ENCODE measurements at places on chromosomes 1 and 21.

- no peak for DNase-seq
Observed at GRCh38 chr21:31457675-31458074, 113.6 kb upstream of the TIAM1 start.

DNA sequence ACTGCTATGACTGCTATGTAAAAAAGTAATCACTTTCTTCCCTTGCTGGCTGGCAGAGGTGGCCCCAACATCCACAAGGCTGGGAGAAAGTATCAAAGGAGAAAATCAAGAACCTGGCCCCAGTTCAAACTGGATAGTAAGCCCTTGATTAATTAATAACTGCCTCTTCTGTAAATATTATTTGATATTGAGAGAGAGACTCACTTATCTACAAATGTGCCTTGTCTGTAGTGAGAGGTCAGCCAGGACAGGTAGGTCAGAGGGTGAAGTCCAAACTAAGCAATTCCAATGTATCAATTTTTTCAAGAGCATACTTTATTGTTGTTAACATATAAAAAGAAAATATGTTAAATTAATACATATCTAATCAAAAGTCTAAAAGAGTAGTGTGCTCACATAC is 23.8 kb upstream of the TARBP1 start:
- DNase-seq = no peak

DNA sequence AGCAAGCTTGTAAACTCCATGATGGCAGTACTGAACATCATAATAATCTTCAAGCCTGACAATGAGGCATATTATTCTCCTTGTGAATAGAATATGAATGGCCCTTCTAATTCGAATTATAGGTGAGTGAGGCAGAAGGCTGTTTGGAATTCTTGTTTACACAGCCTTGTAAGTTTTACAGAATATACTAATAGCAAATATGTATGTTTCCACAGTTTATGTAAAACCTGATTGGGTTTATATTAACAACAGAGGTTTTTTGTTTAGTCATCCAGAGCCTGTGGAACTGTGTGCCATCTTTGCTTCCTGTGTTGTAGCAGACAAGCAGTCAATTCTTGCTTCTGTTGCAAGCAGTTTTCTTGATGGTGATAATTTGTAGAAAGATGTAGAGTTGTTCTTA is 8.0 kb downstream of the OSBPL9 start:
- no peak for DNase-seq

- DNase-seq = no peak
Observed at GRCh38 chr1:201751872-201752271, 77.1 kb upstream of the IPO9 start.

GRCh38 chr1:145936247-145936646 is 9.0 kb upstream of the RBM8A start:
- DNase-seq = no peak

DNA sequence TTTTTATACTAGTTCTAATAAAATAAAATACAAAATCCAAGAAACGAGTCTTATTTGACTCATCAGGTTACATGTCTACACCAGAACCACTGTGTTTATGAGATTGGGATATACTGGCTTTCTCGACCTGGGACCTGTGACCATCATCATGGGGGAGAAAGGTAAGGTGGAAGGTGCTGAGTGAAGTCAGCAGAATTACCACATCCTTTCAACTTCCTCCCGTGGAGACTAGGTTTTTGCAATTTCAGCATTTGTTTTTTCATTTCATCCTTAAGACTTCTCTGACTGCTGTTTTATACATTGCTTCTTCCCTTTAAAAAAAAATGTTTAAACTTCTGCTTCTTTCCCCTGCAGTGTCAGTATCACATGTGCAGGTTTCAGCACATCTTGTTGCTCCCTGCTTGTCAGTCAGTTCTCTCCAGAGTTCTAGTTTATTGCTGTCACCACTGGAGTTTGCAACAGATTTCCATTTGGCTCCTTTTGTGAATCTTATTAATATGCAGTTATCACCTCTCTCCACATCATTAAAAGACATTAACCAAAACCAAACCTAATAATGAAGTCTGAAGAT is 60.4 kb upstream of the HAO2 start:
- DNase-seq = no peak

- peak; percentile 9 for DNase-seq
Observed at GRCh38 chr1:233790662-233791371, 113.7 kb upstream of the SLC35F3 start.

DNA sequence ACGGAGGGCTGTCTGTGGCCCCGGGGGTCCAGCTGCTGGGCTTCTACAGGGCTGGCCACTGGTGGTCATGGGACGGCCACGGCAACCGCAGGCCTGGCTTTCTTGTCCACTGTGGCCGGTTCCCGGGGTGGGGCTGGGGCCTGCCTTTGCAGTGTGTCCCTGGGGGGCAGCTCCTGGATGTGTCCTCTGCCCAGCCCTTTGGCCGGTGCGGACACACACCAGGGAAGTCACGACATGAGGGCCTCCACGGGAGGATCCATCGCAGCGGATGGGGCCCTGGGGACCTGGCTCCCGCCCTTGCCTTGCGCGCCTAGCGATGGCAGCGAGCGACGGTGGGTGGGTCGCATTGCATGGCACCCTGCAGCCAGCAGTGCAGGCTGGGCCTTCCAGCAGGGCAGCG is 18.0 kb downstream of the PFKL start:
- DNase-seq = no peak

DNA sequence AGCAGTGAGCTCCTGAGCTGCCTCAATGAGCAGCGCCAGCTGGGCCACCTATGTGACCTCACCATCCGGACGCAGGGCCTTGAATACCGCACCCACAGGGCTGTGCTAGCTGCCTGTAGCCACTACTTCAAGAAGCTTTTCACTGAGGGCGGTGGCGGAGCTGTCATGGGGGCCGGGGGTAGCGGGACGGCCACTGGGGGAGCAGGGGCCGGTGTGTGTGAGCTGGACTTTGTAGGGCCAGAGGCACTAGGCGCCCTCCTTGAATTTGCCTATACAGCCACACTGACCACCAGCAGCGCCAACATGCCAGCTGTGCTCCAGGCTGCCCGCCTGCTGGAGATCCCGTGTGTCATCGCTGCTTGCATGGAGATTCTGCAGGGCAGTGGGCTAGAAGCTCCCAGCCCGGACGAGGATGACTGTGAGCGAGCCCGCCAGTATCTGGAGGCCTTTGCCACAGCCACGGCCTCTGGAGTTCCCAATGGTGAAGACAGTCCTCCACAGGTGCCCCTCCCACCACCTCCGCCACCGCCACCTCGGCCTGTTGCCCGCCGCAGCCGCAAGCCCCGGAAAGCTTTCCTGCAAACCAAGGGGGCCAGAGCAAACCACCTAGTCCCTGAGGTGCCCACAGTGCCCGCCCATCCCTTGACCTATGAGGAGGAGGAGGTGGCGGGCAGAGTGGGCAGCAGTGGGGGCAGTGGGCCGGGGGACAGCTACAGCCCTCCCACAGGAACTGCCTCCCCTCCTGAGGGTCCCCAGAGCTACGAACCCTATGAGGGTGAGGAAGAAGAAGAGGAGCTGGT is 12.3 kb downstream of the ZBTB7B start:
- DNase-seq = no peak

DNA sequence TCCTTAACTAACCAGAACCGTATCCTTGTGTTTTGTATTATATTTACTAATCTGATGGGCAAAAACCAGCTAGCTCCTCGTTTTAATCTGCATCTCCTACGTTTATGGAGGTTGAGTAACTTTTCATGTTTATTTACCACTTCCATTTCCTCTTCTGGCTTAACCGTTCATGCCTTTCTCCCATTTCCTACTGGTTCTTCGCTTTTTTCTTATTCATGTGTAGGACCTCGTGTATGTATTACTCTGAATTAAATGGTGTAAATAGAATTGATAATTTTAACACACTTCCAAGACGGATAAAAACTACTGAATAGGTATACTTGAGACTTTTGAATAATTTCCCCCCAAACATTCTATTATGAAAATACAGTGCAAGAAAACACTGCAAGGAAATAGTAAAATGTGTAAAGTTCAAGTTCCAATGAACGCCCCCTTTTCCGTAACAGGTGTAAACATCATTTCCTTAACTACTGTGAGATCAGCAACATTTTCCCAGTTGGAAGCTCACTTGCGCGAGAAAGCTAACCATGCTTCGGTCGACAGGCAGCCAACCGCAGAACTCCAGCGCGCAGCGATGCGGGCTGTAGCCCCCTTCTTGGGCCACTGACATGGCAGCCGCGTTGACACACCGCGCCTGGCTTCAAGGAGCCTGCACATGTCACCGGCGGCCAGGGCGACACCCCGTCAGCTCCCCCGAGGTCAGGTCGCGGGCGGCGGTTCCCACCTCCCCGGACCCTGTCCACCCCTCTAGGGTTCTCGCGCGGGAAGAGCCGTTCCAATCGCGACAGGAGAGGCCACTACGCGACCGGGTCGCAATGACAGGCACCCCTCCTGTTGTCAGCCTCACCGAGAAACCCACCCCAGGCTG is 816 bp downstream of the EDEM3 start:
- DNase-seq = peak; percentile 41

GRCh38 chr1:12537906-12538461 is 80.0 kb downstream of the DHRS3 start:
- no peak for DNase-seq

- DNase-seq = no peak
Observed at GRCh38 chr1:205495237-205495823, 9.1 kb upstream of the CDK18 start.

DNA sequence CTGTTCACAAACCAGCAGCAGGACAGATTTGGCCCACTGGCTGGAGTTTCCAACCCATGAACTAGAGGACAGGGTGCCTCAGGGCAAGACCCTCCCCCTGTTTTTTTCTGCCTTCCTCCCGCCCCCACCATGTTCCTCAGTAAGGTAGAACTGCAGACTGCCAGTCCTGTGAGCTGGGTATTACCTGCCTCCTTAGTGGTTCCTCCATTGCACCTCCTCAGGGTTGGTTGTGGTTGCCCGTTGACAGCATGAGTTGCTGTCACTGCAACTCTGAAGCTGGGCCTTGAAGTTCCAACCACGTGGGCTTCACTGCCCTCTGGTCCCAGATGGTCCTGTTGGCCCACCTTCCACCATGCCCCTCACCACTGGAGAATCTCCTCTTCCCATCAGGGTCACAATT is 28.8 kb downstream of the TENT5C start:
- no peak for DNase-seq

DNA sequence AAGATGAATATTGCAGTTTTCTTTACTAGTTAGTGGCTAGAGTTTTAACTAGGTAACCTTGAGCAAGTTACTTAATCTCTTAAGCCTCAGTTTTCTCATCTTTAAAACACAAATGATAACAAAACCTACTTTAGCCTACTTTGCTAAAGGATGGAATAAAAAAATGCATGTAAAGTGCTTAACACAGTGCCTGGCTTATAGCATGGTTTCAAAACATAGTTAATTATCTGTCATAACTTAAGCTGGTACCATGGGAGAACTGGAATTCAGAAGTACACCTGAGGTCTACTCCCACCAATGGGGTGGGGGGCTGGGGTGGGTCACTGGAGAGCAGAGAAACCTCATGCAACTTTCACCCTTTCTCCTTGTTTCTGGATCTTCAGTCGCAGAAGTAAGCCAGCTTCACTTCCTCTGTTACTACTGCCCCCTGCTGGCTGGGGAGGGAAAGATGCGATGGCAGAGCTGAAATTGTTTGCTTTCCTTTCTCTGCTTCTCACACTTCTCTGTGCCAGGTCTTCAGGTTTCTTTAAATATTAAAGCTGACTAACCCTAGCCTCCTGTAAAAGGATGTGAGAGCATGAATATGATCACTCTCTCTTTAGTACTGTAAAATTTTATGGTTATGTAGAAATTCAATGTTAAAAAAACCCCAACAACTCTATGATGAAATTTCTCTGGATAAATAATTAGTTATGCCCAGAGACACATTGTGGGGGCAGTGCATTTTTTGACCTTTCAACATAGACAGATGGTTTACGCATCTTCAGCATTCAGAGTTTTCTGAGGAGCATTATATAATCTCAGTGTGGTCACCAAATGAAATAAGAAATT is 324.2 kb downstream of the HLX start:
- peak; percentile 52 for DNase-seq

DNA sequence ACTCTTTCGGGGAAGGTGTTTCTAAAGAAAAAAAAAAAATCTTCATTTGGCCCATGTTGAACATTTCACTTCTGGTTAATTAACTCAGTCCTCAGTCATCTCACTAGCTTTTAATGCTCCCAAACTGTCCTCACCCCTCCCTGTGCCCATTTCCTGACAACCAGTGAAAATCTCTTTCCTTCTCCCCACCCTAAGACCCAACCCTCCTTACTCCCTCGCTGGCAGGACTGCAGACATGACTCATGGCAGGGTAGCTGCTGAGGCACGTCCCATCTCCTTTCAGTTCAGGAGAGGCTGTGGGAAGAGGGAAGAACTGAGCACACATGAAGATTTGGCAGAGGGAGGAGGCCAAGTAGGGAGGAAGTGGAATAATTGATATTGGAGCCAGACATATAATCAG is 12.6 kb downstream of the PKP1 start:
- no peak for DNase-seq

GRCh38 chr1:183760661-183761060 is 44.3 kb upstream of the RGL1 start:
- no peak for DNase-seq

GRCh38 chr1:27026621-27027574 is 14.2 kb upstream of the TENT5B start:
- no peak for DNase-seq

DNA sequence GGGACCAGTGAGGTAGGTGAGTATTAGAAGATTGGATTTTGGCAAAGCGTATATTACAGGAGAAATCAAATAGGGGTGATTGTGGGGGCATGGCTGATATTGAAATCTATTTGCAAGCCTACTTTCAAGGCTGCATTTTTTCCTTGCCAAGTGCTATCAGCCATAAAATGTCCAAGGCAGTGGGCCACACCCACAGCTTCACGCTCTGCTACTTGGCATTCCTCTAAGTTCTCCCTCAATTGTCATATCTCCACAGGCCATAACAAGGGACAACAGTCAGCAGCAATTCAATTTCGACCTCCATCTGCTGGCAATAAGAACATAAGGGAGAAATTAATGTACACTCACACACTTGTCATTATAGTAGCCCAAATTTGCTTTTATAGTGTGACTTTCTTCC is 667.1 kb upstream of the PKN2 start:
- DNase-seq = no peak

GRCh38 chr1:47754221-47754620 is 243.0 kb downstream of the TRABD2B start:
- no peak for DNase-seq

DNA sequence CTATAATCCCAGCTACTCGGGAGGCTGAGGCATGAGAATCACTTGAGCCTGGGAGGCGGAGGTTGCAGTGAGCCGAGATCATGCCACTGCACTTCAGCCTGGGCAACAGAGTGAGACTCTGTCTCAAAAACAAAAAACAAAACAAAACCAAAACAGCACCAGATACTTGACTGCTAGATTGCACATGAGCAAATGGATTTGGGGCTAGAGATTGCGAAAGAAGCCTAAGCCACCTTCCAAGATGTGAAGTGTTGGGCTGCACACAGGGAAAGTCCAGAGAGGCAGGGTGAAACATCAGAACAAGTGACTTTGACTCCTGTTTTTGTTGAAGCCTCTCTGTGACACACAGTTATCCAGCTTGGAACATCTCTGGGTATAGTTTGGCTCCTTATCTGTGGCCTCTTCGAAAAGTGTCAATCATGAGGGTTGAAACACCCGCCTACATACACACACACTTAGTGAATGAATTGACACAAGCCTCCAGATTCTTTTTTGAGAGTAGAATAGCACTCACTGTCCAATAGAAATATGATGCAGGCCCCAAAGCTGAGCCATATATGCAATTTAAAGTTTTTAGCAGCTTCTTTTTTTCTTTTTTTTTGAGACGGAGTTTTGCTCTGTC is 34.2 kb upstream of the GPR137B start:
- DNase-seq = no peak

GRCh38 chr1:101108111-101108500 is 82.5 kb upstream of the DPH5 start:
- no peak for DNase-seq

All from activated gamma-delta T cell treated with Interleukin-2 at 50 U/mL for 16 hours (primary cell).